Right ventricle myocardium inferior (tissue), 1 donor: ENCODE measurements at places on chromosomes 4 and X. TPM values are rescaled to one million over a fixed set of nuclear protein-coding genes. Genes with fewer than 3 reads are reported as not detected.

Gene SPOCK3
- not detected for total RNA-seq

DNA sequence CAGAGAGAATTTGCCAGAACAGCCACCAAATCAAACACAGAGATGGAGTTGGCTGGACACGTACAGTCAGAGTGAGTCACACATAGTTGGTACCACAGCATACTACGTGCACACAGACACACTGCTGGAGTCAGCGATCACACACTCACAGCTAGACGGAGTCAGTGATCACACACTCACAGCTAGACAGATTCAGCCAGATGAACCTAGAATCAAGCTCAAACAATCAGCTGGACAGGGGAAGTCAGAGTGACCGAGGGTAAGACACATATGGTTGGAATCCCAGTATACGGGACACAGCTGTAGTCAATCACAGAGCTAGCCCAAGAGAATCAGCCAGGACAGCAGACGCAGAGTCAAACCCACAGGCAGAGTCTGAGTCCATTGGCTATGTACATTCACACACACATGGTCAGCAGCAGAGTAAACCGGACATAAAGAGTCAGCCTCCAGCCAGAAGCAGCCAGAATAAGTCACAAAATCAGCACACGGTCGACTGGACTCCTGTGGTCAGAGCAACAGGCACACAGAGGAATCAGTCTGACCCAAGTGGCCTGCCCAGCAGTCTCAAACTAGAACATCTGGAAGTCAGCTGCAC is 4.6 kb downstream of the SLC38A5 start:
- no peak for DNase-seq

Gene PPP2R2C
- 12.3 TPM for total RNA-seq

GRCh38 chr4:110631584-110632505 is 9.0 kb upstream of the PITX2 start:
- no peak for DNase-seq
